Activated CD4-positive, alpha-beta T cell treated with anti-CD3 and anti-CD28 coated beads, Interleukin-2, amount 10 ng/mL, durations not matched to agents 7 days and 5 days (primary cell): ENCODE measurements at places on chromosomes 2 and 18. TPM values are rescaled to one million over a fixed set of nuclear protein-coding genes. Genes with fewer than 3 reads are reported as not detected.

- no peak for DNase-seq
Observed at GRCh38 chr2:225766431-225766830, 366.9 kb downstream of the NYAP2 start.

DNA sequence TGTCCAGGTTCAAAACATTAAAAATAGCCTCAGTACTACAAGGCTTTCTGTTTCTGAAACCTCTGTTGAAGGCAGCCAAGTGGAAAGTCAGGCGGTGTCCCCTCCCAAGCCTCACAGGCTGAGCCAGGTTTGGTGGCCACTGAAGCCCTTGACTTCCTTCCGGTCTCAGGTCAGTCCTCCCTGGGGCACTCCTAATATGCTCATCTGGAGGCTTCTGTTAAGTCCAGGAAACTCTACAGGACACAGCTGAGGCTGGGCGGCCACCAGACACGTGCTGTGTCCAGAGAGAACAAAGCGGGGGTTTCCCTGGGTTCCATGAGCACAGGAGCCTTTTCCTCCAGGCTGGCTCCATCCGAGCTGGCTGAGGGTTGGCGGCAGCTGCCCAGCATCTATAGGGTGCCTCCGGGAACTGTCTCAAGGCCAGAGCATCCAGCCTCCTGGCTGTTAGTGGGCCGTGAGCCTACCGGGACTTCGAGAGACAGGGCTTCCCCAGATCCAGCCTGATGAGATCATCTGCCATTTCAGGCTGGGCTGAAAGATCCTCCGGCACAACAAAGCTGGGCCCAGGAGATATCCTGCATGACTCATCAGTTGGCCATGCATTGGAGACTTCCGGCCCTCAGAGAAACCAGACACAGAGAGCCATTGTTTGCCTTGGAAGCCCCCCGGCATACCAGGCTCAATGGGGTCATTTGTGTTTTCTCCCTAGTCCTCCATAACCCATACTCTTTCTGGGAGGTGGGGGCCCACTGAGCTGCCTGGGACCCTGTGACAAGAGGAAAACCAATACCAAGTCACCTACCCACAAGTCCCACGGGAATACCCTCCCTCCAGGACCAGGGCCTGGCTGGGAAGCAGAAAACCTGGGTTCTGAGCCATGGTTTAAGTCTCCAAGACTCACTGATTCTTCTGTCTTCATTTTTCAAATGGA lies 71.7 kb downstream of the HS1BP3 start:
- DNase-seq = no peak

GRCh38 chr2:46647766-46648742 lies 168.7 kb downstream of the TMEM247 start:
- no peak for DNase-seq

- DNase-seq = no peak
Observed at GRCh38 chr2:95539836-95540235, 52.0 kb upstream of the TRIM43 start.

DNA sequence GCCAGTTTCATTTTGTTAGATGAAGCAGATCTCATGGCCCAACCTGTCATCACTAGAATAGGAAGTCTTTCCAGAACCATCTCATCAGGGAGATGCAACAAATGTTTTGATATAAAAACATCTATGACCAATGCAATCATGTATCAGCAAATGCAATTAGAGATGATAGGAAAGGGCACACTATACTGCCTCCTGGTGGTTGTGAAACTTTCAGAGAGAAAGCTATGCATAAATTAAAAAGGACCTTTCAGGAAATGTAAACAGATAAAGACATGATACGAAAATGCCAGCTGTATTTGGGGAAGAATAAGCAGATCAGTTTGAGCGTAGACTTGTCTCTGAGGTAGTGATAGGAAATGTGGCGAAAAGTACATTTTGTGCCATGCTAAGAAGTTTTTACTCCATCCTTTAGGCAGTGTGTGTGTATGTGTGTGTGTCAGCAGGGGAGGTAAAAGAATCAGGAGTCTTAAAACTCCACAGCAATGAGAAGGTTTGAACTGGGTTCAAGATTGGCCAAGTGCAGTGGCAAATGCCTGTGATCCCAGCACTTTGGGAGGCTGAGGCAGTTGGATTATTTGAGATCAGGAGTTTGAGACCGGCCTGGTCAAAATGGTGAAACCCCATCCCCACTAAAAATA lies 479.3 kb downstream of the CPS1 start:
- DNase-seq = no peak

- DNase-seq = no peak
Observed at GRCh38 chr2:95314964-95315611, 17.9 kb downstream of the KCNIP3 start.

DNA sequence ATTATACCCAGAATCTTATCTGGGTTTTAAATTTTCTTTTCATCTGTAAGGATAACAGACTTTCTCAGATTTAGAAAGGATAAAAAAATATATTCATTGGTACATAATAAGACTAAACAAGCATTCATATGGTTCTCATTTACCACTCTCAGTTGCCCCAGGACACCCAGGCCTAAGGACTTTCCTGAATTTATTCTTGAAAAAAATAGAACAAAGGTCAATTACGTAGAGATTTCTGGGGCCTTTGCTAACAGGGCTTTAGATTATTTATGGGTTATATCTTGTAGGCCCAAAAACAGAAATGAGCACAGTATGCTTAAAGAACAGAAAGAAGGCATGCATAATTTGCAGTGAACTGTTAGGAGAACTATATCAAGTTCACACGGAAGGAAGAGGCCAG lies 269.0 kb upstream of the COL3A1 start:
- DNase-seq = no peak

- no peak for DNase-seq
Observed at GRCh38 chr18:3873698-3874097, 423.7 kb downstream of the TGIF1 start.

- DNase-seq = no peak
Observed at GRCh38 chr18:52553441-52553840, 213.4 kb downstream of the DCC start.

Gene C2orf80
- not detected for total RNA-seq

Gene ARHGEF33
- total RNA-seq = not detected

DNA sequence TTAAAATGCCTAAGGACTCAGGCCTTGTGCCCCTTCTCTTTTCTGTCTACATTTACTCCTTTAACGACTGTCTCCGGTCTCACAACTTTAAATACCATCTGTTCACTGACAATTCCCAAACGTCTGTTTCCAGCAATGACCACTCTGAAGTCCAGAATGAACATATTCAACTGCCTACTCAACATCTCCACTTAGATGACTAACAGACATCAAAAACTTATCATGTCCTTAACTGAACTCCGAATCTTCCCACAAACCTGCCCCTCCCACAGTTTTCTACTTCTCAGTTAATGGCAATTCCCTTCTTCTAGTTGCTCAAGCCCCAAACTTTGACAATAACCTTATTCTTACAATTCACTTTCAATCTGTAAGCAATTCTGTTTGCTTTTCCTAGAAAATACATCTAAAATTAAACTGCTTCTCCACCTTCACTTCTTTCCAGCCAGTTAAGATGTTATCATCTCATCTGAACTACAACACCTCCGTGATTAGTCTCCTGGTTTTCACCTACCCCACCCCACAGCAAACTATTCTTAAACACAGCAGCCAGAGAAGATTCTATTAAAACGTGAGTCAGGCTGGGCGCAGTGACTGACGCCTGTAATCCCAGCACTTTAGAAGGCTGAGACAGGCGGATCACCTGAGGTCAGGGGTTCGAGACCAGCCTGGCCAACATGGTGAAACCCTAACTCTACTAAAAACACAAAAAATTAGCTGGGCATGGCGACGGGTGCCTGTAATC lies 2.8 kb downstream of the C1D start:
- DNase-seq = no peak

Gene PID1
- total RNA-seq = not detected

GRCh38 chr2:217943446-217944321 lies 59.1 kb downstream of the TNS1 start:
- DNase-seq = peak; percentile 40

Gene PER2
- 13.1 TPM for total RNA-seq

Gene RBM44
- 1.4 TPM for total RNA-seq

GRCh38 chr2:47165001-47165555 lies 10.0 kb upstream of the STPG4 start:
- no peak for DNase-seq

Gene COL4A4
- 0.06 TPM for total RNA-seq

DNA sequence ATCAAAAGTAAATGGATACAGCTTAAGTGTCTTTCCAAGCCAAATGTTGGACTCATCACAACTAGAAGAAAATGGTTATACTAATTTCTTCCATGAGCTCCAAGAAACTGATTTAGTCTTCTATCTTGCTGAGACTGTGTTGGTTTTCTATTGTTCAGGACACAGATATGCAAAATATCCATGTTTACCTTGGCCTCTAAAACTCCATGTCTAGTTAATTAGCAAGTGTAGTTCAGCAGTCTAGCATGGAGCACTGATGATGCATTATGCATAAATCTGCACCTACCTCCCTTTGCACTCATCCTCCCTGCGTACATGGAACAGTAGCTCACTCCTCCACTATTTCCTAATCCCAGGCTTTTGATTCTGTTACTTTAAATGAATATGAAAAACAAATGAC lies 731.4 kb upstream of the CHAC2 start:
- no peak for DNase-seq

GRCh38 chr18:59993560-59993959 lies 93.8 kb downstream of the PMAIP1 start:
- no peak for DNase-seq

DNA sequence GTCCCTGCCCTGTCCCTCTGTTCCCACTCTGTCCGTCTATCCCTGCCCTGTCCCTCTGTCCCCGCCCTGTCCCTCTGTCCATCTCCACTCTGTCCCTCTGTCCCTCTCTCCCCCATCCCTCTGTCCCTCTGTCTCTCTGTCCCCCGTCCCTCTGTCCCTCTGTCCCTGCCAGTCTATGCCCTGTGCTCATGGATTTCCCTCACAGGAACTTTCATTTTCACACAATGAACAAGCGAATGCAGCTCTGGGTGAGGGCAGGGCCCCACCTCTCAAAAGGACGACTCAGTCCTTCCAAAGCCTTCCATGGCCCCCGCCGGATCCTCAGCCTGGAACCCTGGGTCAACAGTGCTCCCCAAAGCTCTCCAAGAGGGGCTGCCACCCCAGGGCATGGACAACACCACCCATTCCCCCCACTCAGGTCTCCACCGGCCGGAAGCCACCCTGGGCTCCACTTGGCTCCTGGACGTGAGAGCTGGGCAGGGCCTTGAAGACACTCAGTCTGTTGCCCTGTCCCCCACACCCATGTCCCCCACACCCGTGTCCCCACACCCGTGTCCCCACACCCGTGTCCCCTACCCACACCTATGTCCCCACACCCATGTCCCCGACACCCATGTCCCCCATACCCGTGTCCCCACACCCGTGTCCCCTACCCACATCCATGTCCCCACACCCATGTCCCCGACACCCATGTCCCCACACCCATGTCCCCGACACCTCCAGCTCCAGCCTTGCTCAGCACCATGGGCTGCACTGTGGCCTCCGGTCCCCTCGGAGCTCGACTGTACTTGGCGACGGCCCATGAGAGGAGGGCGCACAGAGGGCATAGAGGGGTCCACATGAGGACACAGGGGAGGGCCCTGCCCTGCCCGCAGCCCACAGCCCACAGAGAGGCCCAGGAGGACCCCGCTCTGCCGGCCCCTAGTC lies 156.0 kb downstream of the PXDN start:
- no peak for DNase-seq

Gene CMPK2
- 96.0 TPM for total RNA-seq

Gene FAM237A
- total RNA-seq = not detected

Gene DIPK1C
- not detected for total RNA-seq

Gene CYP1B1
- 15.4 TPM for total RNA-seq

- DNase-seq = no peak
Observed at GRCh38 chr2:100603948-100604633, 41.3 kb downstream of the PDCL3 start.

DNA sequence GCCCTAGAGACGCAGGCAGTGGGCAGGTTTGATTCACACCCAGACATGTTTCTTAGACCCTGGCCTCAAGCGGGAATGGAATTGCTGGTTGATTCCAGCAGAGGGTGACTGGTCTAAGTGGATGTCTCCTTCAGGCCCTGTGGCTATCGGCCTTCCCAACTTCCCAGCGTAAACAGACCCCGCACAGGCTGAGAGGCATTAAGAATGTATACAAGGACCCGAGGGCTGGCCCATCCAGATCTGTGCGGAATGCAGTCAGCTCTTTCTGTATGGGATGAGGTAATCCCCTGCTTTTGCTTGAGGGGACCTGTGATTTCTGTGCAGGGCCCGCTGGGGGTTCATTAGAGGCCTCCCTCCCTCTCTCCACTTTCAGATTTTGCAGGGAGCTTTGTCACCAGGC lies 6.5 kb downstream of the ACKR3 start:
- DNase-seq = no peak

DNA sequence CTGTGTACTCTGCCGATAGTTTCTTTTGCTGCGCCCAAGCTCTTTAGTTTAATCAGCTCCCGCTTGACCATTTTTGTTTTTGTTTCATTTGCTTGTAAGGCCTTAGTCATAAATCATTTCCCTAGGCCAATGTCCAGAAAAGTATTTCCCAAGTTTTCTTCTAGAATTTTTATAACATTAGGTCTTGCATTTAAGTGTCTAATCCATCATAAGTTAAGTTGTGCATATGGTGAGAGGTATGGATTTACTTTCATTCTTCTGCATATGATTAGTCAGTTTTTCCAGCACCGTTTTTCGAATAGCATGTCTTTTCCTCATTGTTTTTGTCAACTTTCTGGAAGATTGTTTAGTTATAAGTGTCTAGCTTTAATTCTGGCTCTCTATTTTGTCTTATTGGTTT lies 484.8 kb upstream of the CNTNAP5 start:
- DNase-seq = no peak

GRCh38 chr18:47549021-47549540 lies 297.6 kb upstream of the SKOR2 start:
- DNase-seq = no peak

DNA sequence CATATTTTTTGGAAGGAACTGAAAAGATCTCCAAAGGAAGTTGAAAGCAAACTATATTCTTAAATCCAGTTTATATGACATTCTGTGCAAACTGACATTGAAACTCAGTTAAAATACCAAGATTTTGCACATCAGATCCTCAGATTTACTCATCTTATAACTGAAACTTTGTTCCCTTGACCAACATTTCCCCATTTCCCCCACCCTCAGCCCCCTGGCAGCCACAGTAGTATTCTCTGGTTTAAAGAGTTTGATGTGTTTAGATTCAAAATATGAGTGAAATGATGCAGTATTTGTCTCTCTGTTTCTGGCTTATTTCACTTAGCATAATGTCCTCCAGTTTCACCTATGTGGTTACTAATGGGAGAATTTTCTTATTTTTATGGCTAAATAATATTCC lies 99.2 kb upstream of the ITGA4 start:
- no peak for DNase-seq

- no peak for DNase-seq
Observed at GRCh38 chr2:96764253-96764637, 3.5 kb downstream of the CNNM4 start.

- DNase-seq = peak; percentile 60
Observed at GRCh38 chr18:24075767-24076597, 61.4 kb downstream of the TTC39C start.

DNA sequence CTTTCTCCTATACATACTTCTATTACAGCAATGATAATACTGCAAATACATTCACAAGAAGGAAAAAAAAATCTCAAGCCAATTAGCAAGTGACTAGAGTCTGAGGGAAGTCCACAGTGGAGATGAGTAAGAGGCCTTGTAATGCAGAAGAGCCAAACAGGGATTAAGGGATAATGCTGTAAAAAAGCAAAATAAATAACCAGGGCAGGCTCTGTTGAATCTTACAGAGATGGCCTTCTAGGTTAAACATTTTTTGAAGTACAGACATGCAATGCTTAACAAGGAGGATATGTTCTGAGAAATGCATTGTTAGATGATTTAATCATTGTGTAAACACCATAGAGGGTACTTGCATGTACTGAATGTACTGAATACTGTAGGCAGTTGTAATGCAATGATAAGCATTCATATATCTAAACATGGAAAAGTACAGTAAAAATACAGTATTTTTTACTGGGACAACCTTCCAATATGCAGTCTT lies 122.1 kb upstream of the RMDN2 start:
- no peak for DNase-seq

Gene CD226
- total RNA-seq = 126 TPM
